ENCODE measurements at places on chromosomes 3 and 15. TPM values are rescaled to one million over a fixed set of nuclear protein-coding genes. Genes with fewer than 3 reads are reported as not detected.

NIT2 gene
- total RNA-seq: 47.3 TPM

UROC1 gene
- total RNA-seq: 0.06 TPM

DNA sequence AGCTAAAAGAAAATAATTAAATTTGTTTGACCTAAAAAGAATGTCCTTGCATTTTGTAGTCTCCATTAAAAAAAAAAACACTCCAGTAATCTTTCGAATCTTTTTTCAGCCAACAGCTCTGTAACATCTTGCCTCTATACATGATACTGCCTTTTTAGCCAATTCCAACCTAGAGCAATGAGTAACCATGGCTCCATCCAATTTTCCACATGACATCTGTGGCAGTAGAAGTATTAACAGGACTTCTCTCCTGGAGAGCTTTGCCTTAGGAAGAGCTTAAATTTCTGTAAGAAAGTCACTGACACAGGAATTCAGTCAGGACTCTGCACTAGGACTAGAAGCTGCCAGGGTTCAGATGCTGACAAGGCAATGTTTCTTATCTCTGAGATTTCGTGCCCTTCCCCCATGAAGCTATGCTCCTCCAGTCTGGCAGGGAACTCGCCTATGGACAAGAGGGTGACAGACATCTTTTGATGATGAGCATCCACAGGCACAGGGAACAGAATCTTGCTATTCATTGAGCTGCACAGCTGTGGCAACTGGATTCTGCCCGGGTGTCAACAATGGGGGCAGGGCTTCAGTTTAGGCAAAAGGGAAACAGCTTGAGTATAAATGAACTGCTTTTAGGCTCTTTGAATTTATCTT lies 81.8 kb downstream of the ALCAM start:
- DNase-seq: peak; percentile 24

- no peak for DNase-seq
These were observed 57.3 kb downstream of the TRAT1 start for GRCh38 chr3:108879915-108880314.

DNA sequence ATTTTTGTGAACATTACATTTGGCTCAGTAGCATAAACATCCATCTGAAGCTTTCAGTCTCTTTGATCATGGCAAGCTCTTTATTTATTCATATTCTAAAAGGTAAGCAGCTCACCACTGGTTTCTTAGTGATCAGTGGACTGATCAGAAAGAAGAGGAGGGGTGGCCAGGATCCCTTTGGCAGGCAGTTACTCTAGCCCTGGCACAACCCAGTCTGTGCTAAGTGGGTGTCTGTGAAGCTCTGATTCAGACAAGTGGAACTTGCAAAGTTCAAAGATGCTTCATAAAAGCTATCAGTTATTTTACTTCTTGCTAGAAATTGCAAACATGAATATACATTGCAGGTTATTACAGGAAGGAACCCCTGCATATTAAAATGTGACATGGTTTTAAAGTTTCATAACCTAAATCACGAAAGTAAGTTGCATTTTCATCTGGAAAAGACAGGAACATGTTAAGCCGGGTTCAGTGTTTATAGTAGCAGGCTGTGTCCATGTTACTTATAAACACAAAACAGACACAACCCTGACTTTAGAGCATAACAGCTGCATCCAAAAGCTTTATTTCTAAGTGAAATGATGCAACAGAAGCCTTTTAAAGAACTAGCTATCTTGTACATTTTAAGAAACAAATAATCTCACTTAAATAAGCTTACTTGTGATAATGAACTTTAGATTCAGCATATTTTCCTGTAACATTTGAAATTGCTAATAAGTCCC lies 785.3 kb downstream of the MCTP2 start:
- no peak for DNase-seq

- DNase-seq: no peak
These were observed 956 bp downstream of the FGF12 start for GRCh38 chr3:192726385-192726784.
